ENCODE measurements at places on chromosomes 3 and 15. TPM values are rescaled to one million over a fixed set of nuclear protein-coding genes. Genes with fewer than 3 reads are reported as not detected.
A peak's percentile ranks its signal among the peaks of the same experiment; 100 is the strongest.

- ATAC-seq = no peak
These were observed 4.2 kb downstream of the HMCES start for GRCh38 chr3:129282727-129283327.

- no peak for ATAC-seq
These were observed 365.2 kb downstream of the TUSC7 start for GRCh38 chr3:117074826-117075225.

- ATAC-seq = peak; percentile 71
These were observed at the start of gene CA12 for GRCh38 chr15:63381301-63382204. Gene CA12 (minus strand): TSS chr15:63381846. CDS start chr15:63381720, 126 bp downstream.

DNA sequence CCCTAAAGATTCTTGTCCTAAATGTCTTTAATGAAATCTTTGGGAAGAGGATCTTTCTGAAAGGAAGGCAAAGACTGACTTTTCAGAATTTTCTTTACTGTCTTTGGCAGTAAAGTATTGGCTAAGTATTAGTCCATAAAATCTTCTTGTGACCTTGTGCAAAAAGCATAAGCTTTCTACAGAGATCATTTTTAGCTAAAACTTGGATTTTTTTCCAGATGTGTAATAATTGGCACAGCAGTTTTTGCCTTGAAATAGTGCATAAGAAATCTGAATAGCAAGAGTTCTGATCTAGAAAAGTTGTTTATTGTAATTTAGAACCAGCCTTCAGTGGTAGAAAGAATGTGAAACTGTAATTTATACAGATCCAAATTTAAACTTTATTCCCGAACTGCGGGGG, 122.8 kb upstream of the CGNL1 start:
- ATAC-seq = no peak

DNA sequence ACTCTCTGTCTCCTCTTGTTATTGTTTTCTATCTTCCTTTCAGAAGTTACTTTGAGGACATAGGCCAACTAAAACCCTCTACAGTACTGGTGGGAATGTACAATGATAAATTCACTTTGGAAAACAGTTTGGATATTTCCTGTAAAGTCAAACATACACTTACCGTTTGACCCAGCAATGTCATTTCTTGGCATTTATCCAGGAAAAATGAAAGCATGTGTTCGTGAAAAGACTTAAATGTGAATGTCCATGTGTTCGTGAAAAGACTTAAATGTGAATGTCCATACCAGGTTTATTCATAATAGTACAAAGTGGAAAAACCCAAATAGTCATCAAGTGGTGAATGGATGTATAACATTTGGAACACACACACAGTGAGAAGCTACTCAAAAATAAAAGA, 361.5 kb upstream of the DPH6 start:
- ATAC-seq = no peak

DNA sequence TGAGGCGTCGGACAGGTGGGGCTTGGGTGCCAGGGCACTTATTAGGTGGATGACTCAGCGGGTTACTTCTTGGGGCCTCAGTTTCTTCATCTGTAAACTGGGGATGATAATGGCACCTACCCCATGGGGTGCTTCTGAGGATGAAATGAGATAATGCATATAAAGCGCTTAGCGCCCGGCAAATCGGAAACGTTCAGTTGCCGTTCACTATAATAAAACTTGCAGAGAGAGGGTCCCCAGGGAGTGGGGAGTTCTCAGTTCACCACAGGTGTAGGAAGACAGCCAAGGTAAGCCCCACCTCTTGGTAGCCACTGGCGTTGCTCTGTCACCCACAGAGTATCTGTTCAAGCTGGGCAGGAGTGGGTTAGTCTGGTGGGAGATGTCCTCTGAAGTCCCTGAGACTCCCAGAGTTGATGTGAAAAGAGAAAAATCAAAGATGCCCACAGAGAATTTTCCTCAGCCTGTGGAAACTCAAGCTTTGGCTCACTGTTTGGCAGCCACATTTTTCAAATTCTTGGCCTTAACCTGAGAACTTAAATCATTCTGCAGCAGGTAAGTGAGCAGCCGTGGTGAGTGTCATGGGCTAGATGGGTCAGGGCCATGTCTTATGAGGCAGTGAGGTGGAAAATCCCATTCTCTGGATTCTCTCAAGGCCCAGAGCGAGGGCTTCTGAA, 221.5 kb upstream of the BHLHE40 start:
- ATAC-seq = no peak

DNA sequence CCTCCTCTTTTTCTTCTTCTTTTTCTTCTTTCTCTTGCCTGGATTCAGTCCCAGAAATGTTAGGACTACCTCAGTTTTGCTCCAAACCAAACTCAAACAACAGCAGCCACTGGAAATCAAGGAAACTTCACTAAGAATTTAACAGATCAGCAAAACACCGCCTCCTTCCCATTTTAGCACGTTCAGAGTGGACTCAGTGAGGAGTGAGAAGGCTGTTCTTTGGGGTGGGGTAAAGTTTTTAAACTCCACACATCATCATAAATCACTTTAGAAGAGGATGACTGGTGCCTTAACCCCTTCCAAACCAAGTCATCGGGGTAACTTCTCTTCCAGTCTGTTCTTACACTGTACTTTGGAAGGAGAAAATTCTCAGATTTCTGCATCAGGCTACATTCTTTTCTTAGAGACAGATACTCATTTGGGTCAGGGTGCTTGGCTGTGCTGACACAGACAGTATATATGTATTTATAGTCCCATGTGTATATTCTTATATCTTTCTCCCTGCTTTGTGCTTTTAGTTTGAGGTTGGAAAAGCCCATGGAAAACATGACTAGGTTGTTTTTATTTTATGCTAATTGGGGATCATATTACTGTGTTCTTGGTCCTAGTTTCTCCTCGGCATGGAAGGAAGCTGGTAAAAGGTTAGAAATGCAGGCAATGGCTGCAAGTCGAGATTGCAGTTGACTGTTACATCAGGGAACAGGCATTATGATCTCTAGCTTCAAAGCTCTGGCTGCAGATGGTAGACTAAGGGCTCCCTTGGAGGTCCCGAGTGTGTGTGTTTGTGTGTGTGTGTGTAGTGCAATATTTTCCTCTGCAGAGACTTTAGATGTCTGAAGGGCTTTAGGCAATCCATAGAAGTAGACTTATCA, at the start of gene CCDC80:
CCDC80 (minus strand) TSS at position 214 of the 872 bp plus-strand sequence. CDS start 1,238 bp downstream, outside the sequence.
- peak; percentile 65 for ATAC-seq

GRCh38 chr15:61227950-61228936, 859 bp downstream of the RORA start:
- ATAC-seq = no peak

- no peak for ATAC-seq
These were observed 2.7 kb downstream of the MGLL start for GRCh38 chr3:127819656-127820055.

- peak; percentile 17 for ATAC-seq
These were observed 10.3 kb downstream of the TRAK1 start for GRCh38 chr3:42101481-42101880.

DNA sequence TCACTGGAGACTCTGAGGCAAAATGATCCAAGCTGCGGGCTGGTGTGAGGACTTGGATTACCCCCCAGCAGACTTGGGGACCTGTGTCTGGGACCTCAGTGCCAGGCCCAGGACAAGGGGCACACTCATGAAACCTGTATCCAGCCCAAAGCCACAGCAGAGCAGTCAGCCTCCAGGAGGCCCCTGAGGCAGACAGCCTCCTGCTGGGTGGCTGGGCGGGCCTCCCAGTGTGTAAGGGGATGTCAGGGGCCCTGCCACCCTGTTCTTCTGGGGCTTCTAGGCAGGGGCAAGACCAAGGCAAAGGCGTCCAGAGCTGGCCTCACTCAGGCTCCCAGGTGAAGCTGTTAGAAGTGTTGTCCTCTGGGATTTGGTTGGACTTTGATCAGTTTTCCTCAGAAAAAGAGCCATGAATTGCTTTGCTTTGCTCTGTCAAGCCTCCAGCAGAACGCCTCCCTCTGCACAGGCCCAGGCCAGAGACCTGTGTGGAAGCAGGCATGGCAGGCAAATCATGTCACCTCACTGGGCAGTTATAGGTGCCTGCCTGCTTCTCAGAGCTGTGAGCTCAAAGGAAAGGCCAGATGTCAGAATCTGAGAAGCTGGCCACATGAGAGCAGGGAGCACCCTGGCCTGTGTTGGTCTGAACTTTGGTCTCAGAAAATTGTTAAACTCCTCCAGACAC, 77.4 kb downstream of the SMAD6 start:
- ATAC-seq = no peak

DNA sequence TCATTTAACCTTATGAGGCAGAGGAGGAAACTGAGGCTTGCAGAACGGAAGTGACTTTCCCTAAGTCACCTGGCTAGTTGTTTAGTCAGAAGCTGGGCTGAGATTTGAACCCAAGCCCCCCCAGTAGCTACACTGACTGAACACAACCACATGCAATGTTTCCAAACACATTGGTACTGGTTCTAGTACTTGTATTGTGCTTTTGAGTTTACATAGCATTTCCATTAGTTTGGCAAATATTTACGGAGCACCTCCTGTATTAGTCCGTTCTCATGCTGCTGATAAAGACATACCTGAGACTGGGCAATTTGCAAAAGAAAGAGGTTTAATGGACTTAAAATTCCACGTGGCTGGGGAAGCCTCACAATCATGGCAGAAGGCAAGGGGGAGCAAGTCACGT, 56.3 kb upstream of the ITGA11 start:
- ATAC-seq = no peak

DNA sequence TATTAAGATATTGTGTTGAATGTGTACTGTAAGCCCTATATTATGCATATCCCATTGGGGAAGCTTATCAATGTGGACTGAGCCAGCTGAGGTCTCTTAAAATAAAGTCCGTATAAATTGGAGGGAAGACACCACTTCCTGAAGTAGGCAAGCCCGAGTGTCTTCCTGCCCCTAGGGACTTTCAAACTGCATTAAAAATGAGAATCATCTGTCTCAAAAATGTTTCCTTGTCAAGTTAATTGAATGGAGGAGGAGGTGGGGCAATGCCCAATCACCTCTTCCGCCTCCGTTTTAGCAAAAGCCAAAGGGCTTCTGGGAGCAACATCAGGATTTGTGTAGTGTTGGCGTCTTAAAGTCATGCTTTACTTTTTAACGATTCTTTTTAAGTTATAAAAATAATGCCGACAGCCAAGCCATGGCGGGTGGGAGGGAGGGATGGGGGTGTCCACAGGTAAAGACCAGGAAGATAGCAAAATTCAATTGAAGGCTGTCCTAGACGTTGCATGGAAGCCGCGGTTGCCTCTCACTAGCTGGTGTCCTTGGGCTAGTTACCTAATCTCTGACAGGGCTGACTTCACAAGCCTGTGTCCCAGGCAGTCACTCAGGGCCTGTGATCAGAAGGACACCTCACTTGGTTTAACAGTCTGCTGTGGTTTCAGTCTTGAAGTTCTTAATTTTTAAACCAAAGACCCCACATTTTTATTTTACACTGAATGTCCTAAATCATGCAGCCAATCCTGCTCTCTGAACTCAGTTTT, 524.9 kb upstream of the PROK2 start:
- no peak for ATAC-seq

DNA sequence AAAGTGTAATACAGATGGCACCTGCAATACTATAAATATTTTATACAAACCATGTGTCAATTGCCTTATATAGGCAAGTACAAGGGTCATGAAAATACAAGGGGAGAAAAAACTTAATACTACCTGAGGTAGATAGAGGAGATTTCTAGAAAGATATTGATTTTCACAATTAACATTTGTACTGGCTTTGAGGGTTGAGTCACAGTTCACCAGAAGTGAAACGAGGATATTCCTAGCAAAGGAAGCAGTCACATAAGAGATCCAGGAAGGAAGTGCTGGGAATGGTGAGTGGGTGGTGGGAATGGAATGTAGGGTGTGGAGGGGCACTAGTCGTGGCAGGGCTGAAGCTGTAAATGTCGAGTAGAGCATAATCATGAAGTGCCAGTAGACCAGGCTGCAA, 108.7 kb downstream of the P2RY1 start:
- no peak for ATAC-seq

- no peak for ATAC-seq
These were observed 18.7 kb downstream of the ABTB1 start for GRCh38 chr3:127691489-127691888.

- ATAC-seq = peak; percentile 7
These were observed 34.8 kb downstream of the RBPMS2 start for GRCh38 chr15:64740311-64741170.

GRCh38 chr3:16499351-16499750, 14.1 kb downstream of the RFTN1 start:
- no peak for ATAC-seq

GRCh38 chr3:156217674-156218352, 97.4 kb downstream of the KCNAB1 start:
- no peak for ATAC-seq

GRCh38 chr15:22224241-22224671, 143.9 kb downstream of the OR4M2 start:
- no peak for ATAC-seq

GRCh38 chr3:171375666-171376595, 84.3 kb downstream of the TNIK start:
- no peak for ATAC-seq

GRCh38 chr3:193744048-193744821, 151.2 kb downstream of the OPA1 start:
- ATAC-seq = no peak

DNA sequence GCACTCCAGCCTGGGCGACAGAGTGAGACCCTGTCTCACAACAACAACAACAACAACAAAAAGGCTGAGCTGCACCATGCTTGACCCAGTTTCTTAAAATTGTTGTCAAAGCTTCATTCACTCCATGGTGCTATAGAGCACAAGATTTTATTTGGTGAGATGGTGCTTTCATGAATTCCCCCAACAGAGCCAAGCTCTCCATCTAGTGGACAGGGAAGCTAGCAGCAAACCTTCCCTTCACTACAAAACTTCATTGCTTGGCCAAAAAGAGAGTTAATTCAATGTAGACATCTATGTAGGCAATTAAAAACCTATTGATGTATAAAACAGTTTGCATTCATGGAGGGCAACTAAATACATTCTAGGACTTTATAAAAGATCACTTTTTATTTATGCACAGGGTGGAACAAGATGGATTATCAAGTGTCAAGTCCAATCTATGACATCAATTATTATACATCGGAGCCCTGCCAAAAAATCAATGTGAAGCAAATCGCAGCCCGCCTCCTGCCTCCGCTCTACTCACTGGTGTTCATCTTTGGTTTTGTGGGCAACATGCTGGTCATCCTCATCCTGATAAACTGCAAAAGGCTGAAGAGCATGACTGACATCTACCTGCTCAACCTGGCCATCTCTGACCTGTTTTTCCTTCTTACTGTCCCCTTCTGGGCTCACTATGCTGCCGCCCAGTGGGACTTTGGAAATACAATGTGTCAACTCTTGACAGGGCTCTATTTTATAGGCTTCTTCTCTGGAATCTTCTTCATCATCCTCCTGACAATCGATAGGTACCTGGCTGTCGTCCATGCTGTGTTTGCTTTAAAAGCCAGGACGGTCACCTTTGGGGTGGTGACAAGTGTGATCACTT, 2.0 kb downstream of the CCR5 start:
- peak; percentile 59 for ATAC-seq

- ATAC-seq = no peak
These were observed 411 bp upstream of the EIF2B5 start for GRCh38 chr3:184134746-184135148.

NPTN gene
- total RNA-seq = 69.7 TPM

IP6K1 gene
- 19.9 TPM for total RNA-seq

CRYBG3 gene
- total RNA-seq = 18.3 TPM

HTR3D gene
- not detected for total RNA-seq

WDR49 gene
- total RNA-seq = 0.16 TPM

RTP1 gene
- total RNA-seq = not detected

SLC22A13 gene
- 0.64 TPM for total RNA-seq

STXBP5L gene
- not detected for total RNA-seq

CAPN3 gene
- 4.5 TPM for total RNA-seq

ALDH1A3 gene
- total RNA-seq = 15.7 TPM

C15orf62 gene
- 4.0 TPM for total RNA-seq

All from esophagus mucosa (tissue), 1 donor.